NCI-H2227 treated with DMSO at 0.1 percent for 48 hours (cell line): ENCODE measurements at places on chromosomes 1 and 21.

DNA sequence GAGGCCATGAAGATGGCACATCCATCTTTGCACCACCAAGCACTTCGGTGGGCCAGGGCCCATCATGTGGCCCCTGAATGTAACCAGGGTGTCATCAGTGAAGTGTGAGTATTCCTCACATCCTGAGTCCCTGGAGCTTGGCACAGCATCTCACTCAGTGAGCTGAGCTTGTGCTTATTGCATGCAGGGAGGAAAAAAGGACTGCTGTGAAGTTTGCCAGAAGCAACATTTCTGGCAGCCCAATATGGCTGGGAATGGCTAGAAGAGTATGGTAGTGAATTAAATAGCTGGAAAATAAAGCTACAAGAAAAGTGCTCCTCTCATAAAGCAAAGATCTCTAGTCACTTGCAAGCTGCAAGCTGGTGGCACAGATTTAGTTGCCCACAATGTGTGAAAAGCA is 109.3 kb downstream of the TNFSF18 start:
- DNase-seq: no peak

- DNase-seq: no peak
Measured at GRCh38 chr1:59985911-59986515, 59.4 kb upstream of the CYP2J2 start.

GRCh38 chr1:20932437-20932977 is 145.4 kb upstream of the HP1BP3 start:
- DNase-seq: no peak

DNA sequence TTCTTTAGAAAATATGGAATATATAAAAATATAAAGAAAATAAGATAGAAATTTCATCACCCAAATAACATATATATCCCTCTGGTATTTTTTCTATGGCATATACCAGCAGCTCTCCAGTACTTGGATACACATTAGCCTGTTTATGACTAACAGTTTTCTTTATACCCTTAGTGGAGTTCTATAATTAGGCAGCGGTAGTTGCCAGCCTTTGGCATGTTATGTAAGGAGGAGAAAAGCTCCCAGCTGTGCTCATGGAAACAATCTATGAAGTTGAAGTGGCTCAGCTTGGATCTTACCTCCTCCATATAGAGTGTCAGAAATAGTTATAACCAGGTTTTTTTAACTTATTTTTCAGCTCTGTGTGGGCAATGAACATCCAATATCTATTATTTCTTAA is 1636.8 kb downstream of the AMY1C start:
- no peak for DNase-seq

GRCh38 chr21:33858667-33859372 is 56.8 kb downstream of the ATP5PO start:
- DNase-seq: no peak

- DNase-seq: no peak
Measured at GRCh38 chr1:27007909-27008582, 4.6 kb downstream of the TENT5B start.

DNA sequence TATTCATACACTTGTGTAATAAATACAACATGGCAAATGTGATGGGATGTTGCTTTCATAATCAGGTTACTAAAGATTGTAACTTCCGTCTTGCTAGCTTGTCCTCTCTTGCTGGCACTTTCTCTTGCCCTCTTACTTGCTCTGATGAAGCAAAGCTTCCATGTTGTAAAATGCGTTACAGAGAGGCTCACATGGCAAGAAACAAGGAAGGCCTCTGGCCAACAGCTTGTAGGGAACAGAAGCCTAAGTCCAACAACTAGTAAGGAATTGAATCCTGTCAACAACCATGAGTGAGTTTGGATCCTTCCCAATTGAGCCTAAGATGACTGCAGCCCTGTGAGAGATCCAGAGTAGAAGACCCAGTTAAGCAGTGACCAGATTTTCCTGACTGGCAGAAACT is 15.4 kb downstream of the TMED5 start:
- DNase-seq: no peak

GRCh38 chr1:2231532-2232254 is 3.6 kb downstream of the SKI start:
- DNase-seq: peak; percentile 44

GRCh38 chr1:154749078-154749760 is 120.9 kb downstream of the KCNN3 start:
- no peak for DNase-seq

DNA sequence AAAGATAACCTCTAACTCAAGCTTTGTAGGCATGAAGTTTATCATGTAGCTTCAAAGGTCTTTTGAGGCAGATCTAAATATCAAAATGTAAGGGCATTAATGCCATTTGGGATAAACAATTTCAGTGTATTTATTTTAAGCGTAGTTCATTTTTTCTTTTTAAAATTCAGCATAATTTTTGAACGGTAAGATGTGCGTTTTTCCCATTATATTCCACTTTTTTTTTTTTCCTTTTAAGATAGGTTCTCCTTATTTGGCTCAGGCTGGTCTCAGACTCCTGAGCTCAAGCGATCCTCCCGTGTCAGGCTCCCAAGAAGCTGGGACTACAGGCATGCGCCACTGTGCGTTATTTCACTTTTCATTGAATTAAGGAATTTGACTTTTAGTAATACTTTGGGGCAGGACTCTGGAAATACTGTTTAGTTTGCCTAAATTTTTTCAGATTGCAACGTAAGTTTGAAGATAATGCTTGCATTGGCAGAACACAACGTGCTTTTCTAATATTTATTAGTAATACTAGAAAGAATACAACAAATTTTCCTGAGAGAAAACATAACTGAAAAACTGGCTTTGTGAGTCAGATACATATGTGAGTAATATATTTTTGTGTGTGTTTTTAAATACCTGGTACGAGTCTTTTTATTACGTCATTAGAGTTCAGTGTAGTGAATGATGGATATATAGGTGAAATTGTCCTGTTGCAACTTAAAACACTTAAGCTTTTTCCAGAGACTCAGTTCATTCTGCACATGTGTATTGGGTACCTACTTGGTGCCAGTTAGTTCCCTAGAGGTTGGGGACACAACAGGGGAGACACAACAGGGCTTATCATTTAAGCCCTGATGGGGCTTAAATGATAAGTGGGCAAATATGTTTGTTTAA is 2.2 kb downstream of the RALGPS2 start:
- no peak for DNase-seq

GRCh38 chr1:56788102-56788501 is 31.1 kb downstream of the FYB2 start:
- DNase-seq: no peak

DNA sequence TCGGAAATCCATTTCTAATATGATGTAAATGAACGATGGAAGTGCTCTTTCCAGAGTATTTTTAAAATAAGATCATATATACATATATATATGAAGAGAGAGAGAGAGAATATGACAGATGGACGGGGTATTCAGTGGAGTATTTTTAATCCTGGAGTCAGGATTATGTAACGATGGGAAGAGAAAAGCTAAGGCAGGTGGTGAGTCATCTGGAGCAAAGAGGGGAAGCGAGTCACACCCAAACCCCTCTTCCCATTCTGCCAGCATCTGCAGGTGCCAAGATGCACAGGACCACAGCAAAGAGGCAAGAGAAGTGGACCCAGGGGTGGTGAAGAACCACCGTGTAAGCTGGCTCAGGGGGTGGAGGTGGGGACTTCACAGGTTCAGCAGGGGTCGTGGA is 102.7 kb upstream of the GRIK3 start:
- no peak for DNase-seq

DNA sequence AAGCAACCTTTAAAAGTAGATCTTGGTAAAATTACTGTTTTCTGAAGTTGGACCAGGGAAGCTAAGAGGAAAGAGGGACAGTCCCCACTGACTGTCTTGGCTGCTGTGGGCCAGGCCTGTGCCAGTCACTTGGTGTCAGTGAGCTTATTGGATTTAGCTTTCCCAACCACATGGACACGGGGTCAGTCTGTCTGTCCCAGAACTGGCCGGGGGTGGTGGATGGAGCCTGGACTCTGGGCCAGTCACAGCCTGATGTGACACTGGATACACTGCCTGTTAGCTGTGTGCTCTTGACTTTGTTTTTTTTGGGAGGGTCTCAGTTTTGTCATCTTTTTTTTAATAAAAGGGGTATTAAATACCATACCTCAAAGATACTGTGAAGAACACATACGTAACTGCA is 96.7 kb downstream of the GALNT2 start:
- no peak for DNase-seq
